Smooth muscle cell of the brain vasculature (primary cell): ENCODE measurements at places on chromosomes 6 and 20.

- no peak for DNase-seq
Observed at GRCh38 chr6:83974409-83975050, 59.0 kb upstream of the MRAP2 start.

DNA sequence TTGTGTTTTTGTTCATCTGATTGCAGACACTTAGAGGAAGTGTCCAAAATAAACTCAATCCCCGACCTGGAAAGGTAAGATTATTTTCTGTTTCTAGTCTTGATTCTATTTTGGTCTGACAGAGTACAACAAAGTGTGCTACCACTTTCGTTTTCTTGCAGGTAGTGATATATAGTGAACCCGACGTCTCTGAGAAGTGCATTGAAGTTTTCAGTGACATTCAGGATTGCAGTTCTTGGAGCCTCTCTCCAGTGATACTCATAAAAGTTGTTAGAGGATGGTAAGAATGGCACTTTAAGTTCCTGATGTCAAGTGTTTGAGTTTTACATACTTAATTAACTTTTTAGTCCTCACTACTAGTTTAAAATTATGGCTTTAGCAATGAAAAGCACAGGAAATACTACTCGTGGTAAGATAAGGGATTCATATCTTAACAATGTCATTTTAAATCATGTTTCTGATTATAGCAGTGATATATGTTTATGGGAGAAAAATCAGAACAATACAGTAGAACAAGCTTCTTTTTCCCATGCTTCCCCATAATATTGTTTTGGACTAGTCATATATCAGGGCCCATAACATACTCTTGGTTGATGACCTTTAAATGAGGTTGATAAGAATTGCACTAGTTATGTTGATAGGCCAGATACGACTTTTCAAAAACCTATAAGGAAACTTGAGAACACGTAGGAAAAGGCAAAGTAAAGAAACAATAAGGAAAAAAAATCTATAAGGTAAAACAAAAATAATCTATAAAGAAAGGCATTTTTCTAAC is 104.0 kb downstream of the RTN4IP1 start:
- no peak for DNase-seq

- no peak for DNase-seq
Observed at GRCh38 chr20:56091628-56092234, 86.4 kb upstream of the CBLN4 start.

GRCh38 chr20:38900606-38901005 is 25.6 kb upstream of the FAM83D start:
- no peak for DNase-seq

DNA sequence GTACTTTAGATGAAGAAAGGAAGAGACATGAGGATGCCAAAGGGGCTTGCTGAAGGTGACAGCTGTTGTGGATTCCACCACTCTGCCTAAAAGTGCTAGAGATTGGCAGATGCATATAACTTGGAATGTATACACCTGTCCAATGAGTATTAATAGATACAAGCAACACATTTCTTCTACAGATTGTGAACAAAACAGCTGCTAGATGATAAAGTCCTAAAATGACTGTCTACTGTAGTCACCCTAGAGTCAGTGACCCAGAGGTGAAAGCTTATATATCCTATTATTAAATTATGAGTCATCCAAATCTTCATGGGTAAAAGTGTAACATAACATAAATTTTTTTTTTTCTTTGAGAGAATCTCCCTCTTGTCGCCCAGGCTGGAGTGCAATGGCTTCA is 5.2 kb downstream of the RNF217 start:
- DNase-seq, result no peak

- DNase-seq, result no peak
Observed at GRCh38 chr20:47263465-47264084, 92.9 kb downstream of the ZMYND8 start.

DNA sequence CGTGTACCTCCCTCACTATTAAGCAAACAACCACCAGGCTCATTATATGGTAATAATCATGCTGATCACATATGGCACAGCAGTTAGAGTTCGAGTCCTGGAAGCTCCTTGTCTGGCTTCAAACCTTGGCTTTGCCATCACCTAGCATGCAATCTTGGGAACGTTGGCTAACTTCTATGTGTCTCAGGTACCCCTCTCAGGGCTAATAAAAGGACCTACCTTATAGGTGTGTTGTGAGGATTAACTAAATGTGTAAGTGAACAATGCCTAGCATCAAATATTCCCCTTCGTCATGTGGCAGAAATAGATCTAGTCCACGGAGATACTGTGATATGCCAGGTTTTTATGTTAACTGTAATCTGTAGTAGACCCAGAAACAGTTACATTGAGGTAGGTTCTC is 10.4 kb downstream of the CYP24A1 start:
- DNase-seq, result no peak

- DNase-seq, result no peak
Observed at GRCh38 chr6:3592371-3592941, 135.6 kb upstream of the SLC22A23 start.
